ENCODE measurements at places on chromosomes 2 and 18.

DNA sequence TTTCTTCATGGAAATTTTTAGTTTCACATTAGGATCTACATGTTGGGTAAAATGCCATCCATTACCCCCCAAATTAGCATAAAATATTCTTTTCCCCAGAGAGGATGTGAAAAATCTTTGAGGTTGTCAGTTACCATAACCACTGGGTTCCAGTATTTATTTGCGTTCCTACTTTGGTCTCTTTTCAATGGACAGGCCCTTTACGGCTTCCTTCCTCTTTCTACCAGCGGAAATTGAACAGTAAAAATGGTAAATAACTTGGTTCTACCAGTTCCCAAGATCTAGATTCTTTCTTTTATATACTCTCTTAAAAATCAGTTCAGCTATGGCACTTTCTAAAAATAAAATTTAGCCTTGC, 169.2 kb upstream of the APCDD1 start:
- no peak for DNase-seq

- no peak for DNase-seq
Measured at GRCh38 chr2:240215676-240216051, 75.2 kb upstream of the OTOS start.

- no peak for DNase-seq
Measured at GRCh38 chr2:232211743-232212686, 166.5 kb upstream of the ALPP start.

DNA sequence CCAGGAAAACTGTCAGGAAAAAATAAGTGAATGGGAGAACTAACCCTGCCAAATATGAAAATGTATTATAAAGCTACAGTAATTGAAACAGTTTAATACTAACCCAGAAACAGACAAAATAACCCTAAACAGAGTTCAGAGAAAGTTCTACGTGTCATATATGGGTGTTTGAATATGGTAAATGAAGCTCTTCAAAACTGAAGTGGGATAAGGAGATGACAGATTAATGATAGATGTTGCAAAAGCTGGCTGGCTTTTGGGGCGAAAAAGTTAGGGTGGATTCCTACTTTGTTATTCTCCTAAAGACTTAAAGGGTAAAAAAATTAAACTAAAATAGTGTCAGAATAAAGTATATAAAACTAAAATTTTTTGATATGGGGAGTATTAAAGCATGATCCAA, 101.8 kb upstream of the ARL5A start:
- no peak for DNase-seq

DNA sequence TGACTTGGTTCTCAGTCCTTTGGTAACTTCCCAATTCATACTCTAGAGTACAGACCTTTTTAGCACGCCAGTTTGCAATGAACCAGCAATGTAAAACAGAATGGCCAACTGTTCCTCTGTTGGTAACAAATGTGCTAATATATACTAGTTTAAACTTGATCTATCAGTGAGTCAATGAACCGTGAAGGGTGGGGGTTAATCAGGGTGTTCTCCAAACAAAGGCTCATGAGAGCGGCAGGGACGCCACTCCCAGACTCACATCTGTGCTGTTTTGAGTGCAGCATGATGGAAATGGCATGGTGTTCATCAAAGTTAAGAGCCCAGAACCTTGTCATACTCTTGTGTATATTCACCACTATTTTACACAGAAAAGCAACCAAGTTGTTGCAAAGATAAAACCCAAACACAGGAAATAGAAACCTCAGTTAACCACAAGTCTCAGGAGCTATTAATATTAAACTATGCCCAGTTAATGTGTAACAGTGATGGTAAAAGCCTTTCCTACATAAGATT, 70.3 kb downstream of the CERKL start:
- no peak for DNase-seq

DNA sequence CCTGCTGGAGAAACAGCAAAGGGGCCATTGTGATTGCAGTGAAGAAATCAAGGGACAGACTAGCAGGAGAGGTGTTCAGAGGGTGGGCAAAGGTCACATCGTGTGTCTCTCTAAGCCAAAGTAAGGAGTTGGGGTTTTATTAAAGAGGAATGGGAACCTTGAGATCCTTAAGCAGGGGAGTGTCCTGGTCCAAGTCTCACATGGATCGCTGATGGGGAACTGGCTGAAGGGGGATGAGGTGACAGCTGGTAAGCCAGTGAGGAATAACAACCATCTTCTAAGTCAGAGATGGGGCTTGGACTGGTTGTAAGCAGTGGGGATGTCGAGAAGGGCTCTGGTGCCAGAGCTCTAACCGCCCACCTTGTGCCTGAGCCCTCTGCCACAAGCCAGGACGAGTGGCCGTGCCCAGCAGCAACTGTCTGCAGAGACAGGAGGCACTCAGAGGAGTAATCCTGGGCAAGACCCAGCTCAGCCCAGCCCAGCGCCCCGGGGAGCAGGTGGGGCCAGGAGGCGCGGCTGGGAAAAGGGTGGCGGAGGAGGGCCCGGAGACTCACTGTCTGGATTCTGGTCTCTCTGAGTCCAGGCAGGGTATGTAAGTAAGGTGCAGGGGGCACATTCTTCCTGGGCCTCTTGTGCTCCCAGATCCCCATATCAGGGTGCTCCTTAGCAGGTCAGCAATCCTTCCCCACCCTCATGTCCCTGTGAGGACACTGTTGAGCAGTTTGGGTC, 13.7 kb downstream of the WNT10A start:
- DNase-seq, result no peak

- DNase-seq, result no peak
Measured at GRCh38 chr2:85018049-85018447, 47.1 kb downstream of the KCMF1 start.

- no peak for DNase-seq
Measured at GRCh38 chr2:196677404-196677803, 37.9 kb downstream of the CCDC150 start.

- DNase-seq, result no peak
Measured at GRCh38 chr18:75129717-75130477, 79.0 kb downstream of the PTGR3 start.

GRCh38 chr2:37669446-37669845, 2.0 kb downstream of the CDC42EP3 start:
- DNase-seq, result no peak

DNA sequence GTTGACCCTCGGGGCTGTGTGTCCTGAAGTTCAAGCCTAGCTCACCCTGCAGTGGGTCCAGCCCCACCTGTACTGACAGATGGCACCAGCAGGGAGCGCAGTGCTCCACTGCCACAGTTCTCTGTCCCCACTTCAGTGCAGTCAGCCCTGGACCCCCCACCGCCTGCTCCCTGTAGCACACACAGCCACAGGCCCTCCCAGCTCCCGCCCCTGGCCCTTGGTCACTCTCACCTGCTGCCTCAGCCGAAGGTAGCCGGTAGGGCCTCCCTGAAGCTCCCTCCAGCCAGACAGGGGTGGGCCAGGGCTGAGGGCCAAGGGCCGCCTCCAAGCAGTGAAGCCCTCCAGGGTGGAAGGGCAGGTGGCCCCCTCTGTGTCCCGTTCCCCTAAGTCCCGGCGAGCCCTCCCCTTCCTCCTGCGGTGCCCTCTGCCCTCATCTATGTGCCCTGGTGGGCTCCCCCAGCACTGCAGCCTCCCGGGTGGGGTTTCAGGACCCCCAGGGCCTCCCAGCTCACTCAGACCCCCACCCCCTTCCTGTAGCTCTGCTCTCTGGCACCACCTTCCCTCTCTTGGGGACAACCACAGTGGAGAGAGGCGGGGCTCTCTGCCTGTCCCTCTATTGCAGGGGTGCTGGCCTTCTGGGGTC, 10.8 kb upstream of the ALPP start:
- no peak for DNase-seq

- no peak for DNase-seq
Measured at GRCh38 chr18:34121200-34121721, 103.5 kb downstream of the NOL4 start.

- no peak for DNase-seq
Measured at GRCh38 chr2:41927581-41928264, 120.1 kb upstream of the PKDCC start.

DNA sequence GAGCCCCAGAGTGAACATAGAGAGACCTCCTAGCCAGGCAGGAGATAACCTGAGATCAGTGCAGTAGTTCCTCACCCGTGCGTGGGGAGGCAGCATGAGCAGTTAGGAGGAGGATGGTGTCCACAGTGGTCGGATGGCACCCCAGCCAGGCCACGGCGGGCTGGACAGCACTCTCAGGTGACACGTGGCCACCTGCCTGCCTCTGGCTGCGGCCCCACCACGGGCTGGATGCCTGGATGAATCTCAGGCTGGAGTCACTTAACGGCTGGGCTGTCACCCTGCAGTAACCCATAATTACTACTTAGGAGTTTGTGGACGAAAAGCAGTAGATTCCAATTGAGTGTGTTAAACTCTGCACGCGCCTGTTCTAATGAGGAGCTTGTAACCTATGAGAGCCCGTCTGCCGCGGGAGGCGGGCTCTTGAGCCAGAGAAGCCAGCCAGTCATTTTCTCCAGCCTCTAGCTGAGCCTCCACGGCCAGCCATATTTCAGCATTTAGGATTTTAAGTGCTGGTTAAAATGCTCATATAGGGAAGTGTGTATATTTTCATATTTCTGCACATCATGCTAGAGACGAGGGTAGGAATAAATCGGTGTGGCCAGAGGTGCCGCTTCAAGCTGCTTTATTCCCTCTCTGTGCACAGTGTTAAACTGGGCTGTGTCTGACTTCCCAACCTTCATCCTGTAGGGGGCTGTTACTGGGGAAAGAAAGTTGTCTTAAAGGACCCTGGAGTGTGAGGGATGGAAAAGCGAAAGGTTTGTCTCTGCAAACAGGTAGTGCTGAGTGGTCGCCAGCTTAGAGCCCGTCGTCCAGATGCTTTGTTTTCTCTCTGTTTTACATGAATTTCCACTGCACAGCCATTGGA, 144.0 kb downstream of the GLI2 start:
- no peak for DNase-seq

DNA sequence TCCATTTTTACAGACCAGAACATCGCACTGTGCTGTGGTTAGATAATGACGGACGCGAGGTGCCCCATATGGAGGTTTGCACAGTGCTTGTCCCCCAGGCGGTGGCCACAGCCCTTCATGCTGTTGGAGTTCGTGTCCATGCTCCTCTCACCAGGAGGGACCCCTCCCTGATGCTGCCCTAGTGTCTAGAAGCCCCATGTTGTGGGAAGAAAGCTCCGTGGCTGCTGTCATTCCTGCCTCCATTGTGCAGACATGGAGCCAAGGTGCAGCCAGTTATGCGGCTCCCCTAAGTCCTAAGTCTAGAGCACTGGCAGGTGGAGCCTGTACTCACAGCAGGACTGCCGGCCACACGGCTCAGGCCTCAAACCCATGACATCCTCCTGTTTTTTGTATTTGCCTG, 464.9 kb downstream of the EIPR1 start:
- no peak for DNase-seq

DNA sequence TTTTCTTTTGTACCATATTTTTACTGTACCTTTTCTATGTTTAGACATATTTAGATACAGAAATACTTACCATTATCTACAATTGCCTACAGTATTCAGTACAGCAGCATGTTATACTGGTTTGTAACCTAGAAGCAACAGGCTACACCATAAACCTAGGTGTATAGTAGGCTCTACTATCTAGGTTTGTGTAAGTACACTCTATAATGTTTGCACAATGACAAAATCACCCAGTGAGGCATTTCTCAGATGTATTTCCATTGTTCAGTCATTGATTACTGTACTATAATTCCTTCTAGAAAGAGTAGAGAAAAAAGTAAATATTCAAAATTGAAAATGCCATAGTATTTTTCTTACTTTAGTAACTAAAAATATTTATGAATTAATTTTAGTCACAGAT, 490.1 kb upstream of the REG3G start:
- no peak for DNase-seq

- DNase-seq, result no peak
Measured at GRCh38 chr2:221490506-221491060, 81.5 kb downstream of the EPHA4 start.

DNA sequence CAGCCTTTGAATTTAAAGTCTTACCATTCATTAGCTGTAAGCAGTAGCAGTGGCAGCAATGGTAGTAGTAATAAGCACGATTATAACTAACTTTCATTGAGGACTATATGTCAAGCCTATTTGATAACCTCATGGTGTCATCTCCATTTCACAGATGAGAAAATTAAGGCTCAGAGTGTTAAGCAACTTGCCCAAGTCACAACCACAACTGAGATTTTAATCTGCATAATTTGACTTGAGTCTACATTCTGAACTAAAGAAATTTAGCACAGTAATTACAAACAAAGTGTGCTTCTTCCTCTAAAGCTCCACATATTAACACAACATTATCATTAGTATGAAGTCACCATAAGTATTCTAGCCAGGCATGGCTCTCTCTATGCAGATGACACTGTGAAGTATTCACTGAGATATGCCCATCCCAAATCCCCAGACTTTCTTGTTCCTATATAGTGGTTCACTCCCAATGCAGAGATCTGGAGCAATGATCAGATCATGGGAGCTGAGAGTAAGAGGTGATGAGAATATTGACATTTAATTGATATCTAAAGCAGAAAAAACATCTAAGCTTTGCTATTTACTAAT, 120.2 kb downstream of the ATAD2B start:
- DNase-seq, result no peak

DNA sequence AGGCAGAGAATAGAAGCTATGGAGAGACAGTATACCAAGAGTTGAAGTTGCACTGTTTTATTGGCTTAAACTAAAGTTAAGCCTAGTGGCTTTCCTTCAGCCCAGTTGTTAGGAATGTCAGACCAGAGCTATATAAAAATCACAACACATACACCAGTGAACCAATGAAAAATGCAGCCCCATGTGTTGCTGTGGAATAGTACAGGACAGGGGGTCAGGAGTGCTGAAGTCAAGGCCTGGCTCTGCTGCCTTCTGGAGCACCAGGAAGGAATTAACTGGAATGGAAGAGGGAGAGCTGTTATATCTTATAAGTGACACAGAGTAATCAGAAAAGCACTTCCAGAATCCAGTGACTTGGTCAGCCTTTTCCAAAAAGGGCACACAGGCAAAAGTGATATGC, 58.9 kb downstream of the OSR1 start:
- no peak for DNase-seq

GRCh38 chr2:111066062-111066593, 54.6 kb upstream of the BCL2L11 start:
- DNase-seq, result no peak

DNA sequence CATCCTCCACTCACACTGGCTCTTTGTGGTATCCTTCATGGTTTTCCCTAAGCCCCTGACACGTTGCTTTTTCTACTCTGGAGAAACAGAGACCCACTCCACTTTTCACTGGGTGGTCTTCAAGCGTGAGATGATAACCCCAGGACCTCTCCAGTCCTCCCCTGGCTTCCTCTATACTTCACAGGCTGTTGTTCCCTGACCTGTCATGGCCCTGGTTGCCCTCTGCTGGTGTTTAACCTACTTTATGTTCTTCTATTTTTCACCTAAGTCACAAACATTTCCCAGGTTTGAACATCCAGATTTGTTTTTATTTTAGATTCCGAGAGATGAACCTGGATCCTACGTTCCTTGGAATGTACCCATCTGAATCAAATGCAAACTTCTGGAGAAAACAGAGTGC, 84.5 kb downstream of the AOX1 start:
- no peak for DNase-seq

- DNase-seq, result no peak
Measured at GRCh38 chr2:174450021-174450816, 36.6 kb downstream of the GPR155 start.
